Cortex of kidney (tissue), 1 donor: ENCODE measurements at places on chromosomes 5 and 9.

DNA sequence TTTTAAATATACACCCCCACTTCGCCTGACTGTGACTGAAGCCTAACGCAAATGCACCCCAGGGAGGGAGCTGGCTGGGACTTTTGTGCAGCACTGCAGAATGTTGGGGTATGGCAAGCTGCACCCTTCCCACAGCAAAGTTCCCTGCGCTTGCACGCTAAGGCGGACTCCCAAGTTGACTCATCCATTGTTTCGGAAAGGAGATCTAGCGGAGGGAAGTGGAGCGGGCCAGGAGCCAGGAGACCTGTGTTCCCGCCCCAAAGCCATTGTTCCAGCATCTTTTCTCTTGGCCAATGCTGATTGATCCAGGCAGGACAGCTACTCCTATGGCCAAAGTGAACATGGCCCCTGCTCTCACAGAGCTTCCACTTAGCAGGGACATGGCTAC lies 202.9 kb downstream of the AOPEP start:
- no peak for DNase-seq

GRCh38 chr5:131436081-131436480 lies 172.2 kb downstream of the CDC42SE2 start:
- DNase-seq = no peak

DNA sequence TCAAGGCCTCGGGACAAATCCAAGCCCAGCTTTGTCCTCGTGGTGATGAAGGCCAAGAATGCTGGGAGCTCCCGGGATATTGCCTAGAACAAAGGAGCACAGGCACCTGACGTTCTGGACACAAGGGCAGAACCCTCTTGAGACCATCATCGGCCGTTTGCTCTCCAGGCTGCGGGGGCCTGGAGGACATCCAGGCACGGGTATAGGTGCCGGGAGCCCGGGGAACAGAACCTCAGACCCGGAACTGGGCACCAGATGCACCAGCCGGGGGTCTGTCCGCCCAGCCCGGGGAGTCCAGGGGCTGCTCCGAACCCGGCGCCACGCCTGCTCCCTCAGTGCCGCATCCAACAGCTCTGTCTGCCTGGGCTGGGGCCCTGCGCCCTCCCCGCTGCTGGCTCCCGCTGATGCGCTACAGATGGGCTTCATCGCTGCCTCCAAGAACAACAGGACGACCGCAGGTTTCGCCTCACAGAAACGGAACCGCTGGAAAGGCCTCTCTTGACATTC lies 88.0 kb downstream of the ADAMTS2 start:
- no peak for DNase-seq

DNA sequence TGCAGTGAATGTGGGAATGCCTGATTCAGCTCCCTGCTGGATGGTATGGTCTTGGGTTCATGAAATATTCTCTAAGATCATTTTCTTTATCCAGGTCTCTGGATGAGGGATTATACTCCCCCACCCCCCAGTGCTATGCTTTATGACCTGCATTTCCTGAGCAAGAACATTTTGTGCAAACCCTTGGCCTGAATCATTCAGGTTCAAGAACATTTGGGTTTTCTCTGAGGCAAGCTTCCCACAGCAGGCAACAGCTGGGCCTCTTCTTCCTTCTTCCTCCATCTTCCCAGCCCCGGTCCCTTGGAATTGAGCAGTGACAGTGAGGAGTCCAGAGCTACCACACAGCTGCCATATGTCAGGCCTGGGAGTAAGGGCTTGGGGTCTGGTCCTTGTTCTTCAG lies 58.6 kb upstream of the TNFSF15 start:
- no peak for DNase-seq

DNA sequence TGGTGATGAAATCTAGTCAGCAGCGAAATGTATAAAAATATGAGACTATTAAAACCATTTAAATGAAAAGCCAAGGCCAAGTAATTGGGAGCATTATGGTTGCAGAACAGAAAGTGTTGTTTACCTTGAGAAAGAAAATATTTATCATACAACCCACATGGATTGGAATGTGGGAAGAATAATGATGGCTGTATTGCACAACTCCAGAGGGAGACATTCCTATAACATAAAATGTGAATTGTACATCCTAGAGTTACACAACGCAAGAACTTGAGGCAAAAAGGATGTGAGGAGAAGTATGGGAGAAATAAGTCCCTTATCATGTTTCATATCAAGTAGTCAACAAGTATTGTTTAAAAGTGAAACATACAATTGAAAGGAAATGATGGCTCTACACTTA lies 1014.0 kb upstream of the SEMA6A start:
- no peak for DNase-seq

DNA sequence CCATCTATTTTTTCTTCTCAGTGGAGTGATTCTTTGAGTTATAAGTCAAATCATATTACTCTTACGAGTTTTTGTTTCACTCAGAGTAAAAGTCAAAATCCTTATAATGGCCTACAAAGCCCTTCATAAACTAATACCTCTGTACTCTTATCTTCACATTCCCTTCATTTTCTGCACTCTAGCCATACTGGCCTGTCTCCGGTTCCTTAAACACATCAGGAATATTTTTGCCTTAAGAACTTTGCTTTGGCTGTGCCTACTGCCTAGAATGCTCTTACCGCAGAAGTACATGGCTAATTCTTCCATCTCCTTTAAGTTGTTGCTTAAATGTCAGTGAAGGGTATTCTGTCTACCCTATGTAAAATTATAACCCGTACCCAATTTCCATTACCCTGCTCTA lies 132.9 kb upstream of the GRHPR start:
- no peak for DNase-seq

DNA sequence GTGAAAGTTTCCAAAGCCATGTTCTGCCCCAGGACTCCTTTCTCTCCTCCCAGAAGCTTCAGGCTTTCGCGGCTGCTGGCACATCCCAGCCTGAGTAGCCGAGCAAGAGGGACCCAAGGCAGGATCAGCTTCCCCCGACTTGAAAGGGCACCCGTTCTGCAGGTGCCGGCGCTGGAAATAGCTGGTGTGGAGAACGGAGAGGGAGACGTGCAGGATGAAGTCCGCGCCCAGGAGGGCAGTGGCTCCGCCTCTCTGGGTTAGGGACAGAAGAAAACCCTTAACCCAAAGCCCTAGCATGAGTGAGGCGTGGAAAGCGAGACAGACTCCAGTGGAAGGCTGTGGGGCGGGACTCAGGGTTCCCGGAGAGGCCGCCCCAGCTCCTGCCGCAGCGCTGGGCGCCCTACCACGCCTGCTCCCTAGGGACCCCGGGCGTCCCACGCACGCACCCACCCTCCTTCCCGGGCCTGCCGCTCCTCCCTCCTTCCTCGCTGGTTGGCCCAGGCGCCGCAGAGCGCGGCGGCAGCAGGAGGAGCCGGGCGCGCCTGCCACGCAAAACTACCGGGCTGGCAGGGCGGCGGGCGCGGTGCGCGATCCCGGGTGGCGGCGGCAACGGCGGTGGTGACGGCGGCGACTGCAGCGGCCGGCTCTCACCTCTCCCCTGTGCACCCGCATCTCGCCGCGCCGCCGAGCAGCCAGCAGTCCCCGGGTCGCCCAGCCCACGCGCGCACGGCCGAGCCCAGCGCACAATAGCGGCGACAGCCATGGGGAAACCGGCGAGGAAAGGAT lies at the start of gene SLC1A1:
Gene SLC1A1 (plus strand): TSS at position 550 of the 786 bp plus-strand sequence. CDS start 212 bp downstream, at position 762.
- DNase-seq = no peak
